SK-MEL-5 (cell line): ENCODE measurements at places on chromosomes 1 and 21.

DNA sequence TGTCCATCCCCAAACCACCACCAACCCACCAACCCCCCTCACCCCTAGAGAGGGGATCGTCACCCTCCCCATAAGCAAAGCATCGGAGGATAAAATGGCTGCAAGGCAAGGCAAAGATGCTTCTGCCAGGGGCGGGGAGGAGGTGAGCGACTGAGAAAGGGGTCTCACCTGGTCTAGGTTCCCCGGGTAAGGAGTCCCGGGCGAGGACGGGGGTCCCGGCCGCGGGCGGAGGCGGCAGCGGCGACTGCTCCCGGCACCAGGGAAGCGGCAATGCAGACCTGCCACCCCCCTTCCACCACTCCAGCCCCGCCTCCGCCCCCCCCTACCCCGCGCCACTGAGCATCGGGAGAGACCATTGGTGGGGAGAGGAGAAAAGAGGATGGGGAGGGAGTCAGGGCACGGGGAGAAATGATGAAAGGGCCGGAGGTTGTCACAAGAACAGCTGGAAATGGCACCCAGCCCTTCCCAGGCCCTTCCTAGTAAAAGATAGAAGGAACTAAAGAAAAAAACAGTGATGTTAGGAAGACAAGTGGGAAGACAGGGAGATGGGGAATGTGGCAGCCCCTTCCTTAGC is at the start of gene SV2A:
Gene SV2A (minus strand): TSS at position 274 of the 574 bp plus-strand sequence. CDS start 4,004 bp downstream, outside the sequence.
- peak; percentile 74 for DNase-seq

DNA sequence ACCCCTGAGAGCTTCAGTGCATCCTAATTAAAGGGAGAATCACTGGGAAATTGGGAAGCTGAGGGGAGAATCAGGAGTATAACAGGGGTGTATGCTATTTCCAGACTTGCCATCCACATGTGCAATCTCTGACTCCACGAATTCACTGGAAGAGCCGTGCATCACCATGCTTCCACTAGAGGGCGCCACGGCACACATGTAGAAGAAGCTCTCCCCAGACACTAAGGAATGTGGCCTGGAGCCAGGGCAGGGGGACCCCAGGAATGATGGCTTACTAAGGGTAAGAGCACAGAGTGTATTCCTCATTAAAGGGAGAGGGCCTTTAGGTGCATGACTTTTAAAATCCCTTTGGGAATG is 81.5 kb downstream of the ABCA4 start:
- peak; percentile 75 for DNase-seq

DNA sequence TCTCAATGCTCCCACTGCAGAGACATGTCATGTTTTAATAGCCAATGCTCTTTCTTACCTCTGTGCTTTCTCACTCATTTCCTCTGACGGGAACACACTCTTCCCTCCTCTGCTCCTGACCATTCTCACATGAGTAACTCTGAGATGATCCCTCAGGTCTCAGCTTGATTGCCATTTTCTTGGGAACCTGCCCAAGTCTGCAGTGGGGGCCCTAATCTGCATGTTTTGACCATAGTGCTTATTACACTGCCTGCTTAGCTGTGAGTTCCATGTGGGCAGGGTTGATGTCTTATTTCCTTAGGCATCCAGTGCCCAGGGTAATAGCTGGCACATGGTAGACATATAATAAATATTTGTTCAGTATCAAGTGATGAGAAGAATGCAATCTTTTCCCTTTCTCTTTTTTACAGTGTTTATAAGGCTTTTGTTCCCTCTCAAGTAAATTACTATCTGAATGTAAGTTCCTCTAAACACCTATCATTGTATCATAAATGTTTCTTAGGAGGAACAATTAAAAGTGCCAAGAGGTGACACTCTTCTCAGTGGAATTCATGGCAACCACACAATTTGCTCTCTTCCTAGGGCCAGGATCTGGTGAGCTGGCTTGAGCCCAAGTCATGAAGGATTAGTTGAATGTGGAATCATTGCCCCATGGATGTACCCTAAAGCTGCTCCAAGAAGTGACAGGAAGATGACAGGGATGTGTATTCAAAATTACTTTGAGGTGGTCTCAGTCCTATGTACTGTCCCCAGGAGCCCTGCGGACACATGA is 485.4 kb upstream of the USP24 start:
- DNase-seq = no peak

- DNase-seq = no peak
Measured at GRCh38 chr1:154778275-154778674, 91.8 kb downstream of the KCNN3 start.

- DNase-seq = no peak
Measured at GRCh38 chr1:234953655-234954405, 174.8 kb downstream of the TOMM20 start.

DNA sequence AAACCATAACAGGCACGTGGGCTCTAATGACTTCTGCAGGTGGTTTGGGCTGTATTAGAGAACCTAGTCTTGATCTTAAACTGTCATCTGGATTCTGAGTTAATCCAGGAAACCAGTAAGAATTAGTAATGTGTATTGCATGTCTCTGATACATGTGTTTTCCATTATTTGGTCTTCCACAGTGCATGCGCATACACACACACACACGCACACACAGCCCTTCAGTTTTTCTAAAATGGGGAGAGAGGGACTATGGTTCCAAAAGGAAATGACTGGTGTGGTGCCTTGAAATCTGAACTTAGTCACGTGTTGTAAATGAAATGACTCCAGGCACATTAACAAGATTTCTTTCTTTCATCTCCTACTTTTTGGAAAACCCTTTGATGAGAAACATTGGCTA is 67.6 kb downstream of the OLFML2B start:
- no peak for DNase-seq

DNA sequence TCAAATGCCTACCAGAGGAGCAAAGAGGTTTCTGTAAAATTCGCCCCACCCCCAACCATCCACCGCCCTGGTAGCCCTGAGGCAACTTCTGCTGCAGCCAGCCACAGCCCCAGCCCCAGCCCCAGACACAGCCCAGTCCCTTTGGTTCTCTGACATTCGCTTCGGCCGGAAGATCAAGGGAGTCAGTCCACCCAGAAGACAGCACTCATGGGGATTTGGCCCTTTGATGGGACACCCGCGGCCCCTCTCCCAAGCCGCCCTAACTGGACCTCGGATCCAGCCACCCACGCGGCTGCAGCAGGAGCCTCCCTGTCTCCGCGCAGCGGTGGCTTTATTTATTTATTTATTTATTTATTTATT is 3881.0 kb downstream of the SRGAP2C start:
- DNase-seq = no peak

DNA sequence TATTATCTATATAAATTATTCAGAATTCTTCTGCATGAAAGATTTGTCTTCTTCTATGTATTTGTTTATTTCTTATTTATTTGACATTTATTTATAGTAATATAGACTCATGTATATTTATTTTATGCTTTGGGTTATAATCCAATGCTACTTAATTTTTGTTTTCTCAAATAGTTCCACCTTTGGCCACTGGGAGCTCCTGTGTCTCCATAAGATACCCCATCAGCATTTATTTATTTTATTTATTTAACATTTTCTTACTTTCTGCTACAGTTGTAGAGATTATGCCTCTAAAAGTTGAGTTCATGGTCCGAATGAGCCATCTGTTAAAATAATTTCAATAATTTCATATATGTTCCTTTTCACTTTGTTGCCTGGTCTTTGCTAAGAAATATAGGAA is 289.4 kb downstream of the ADGRL2 start:
- peak; percentile 11 for DNase-seq

GRCh38 chr21:21664871-21665270 is 666.7 kb downstream of the NCAM2 start:
- no peak for DNase-seq

GRCh38 chr1:44855742-44856141 is 12.7 kb upstream of the PTCH2 start:
- DNase-seq = no peak

DNA sequence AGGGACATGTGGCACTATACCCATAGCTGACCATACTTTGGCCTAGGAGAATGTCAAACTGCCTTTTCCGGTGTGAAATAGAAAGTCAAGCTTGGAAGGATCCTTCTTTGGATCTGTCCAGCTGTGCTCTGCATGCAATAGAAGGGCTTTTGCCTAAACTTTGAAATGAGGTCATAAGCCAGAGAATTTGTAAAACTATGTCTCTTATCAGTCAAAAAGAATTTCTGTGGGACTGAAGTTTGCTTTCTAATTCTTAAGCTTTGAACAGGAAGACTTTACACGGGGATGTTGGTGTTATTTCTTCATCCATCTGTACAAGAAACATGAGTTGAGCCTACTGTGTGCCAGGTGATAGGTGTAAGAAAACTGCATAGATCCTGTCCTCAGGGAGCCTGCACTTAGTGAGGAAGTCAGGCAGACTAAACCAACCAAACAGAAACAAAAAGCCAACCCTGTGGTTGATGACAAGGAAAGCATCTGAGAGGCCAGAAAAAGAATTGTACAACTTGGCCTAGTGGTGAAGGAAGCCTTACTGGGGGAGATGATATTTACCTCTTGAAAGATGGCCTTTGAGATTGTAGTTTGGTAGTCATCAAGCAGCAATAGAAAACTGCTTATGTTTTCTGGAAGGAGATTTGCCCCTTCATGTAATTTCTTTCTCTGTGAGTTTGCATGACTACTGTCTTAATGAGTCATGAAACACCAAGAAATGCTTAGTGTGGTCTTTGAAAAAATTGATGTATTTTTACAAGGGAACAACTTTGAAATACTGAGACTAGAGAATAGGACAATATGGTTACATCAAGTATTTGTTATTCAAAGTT is 24.8 kb downstream of the TGFB2 start:
- no peak for DNase-seq

DNA sequence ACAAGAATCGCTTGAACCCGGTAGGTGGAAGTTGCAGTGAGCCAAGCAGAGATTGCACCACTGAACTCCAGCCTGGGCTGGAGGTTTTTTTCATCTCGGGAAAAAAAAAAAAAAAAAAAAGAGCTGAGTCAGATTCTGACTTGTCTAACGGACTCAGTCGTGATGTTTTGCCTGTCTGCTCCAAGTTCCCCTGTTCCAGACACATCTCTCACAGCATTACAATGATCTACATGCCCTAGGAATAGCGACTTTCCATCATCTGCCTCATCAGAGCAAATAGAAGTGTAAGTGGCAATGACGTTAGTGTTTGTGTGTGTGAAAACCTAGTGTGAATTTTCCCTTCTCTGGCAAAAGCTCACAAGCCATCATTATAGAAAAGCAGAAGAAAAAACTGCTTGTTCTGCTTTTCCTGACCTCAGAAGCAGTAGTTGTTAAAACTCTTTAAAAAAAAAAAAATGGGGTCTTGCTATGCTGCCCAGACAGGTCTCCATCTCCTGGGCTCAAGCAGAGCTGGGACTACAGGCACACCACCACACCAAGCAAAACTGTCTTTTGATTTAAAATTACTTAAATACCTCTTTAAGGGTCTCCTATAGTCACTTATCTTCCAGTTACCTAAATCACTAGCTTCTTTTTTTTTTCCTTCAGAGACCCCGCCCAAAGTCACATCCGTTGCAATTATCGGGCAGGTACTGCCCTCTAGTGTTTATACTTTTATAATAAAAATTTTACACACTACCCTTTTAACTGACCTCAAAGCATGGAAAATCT is 37.3 kb downstream of the PLEKHO1 start:
- peak; percentile 77 for DNase-seq

- no peak for DNase-seq
Measured at GRCh38 chr1:105172788-105173187, 1423.1 kb downstream of the AMY1C start.

GRCh38 chr21:42121794-42122193 is 50.7 kb downstream of the UMODL1 start:
- no peak for DNase-seq

GRCh38 chr1:72521659-72522058 is 239.3 kb upstream of the NEGR1 start:
- DNase-seq = no peak

DNA sequence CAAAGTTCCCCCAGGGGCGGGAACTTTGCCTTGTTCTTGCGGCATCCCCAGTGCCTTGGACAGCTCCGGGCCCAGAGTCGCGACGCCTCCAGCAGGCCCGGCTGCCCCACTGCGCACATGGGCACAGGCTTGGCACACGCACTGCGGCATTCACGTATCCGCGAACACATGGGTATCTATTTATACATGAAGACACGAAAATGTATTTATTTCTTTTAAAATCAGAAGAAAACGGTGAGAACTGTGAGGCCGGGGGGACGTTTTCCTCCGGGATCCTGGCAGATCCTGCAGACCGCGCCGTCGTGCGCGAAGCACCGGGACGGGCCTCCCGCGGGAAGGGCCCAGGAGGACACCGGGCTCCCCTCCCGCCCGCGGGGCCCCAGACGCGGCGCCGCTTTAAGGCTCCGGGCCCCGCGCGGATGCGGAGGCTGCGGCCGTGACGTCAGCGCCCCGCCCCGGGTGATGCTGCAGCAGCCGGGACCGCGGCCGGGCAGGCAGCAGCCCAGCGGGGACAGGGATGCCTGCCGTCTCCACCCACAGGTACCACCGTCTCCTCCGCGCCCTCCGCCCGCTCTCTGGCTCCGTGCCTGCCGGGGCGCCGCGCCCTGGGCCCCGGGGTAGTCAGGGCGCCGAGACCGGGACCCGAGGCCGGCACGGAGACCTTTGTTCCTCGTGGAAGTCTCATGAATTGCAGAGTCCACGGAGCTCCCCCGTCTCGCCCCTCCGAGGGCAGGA is at the start of gene SLC45A1:
Gene SLC45A1 (plus strand): TSS at position 468 of the 735 bp plus-strand sequence. CDS start 6,216 bp downstream, outside the sequence.
- DNase-seq = no peak

DNA sequence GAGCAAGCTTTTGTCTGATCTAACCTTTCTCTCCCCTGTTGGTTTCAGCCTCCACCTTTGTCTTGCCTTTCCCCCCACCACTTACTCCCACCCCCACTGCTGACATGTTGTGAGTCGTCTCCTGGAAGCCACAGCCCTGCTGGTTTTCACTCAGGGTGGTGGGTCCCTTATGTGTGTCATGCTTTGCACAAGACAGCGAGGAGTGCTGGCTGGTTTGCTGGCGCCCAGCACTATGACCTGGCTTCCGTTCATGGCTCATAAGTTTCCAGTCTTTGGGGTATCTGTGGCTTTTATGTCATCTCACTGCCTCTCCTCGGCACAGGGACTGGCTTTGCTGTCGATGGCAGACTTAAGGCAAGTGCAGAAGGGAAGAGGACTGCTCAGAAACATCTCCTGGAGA is 177.7 kb downstream of the KIF26B start:
- DNase-seq = no peak

DNA sequence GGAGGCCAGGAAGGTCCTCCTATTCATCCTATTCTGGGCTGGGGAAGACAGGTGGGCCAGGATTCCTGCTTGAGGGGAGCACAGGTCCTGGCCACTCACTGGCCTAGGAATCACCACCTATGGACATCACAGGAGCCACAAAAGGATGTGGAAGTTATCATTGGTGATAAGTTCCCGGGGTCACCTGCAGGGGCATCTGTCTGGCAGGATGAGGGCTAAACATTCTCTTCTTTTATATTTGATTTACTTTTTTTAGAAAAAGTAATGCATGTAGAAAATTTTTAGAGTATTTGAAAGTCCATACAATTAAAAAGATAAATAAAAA is 33.2 kb upstream of the KIAA0040 start:
- no peak for DNase-seq

- DNase-seq = no peak
Measured at GRCh38 chr1:12596007-12596821, 21.8 kb downstream of the DHRS3 start.

- no peak for DNase-seq
Measured at GRCh38 chr1:160077486-160077885, 3.9 kb upstream of the KCNJ9 start.
